ENCODE measurements at places on chromosomes 5 and 9. TPM values are rescaled to one million over a fixed set of nuclear protein-coding genes. Genes with fewer than 3 reads are reported as not detected.
A peak's percentile ranks its signal among the peaks of the same experiment; 100 is the strongest.

GRCh38 chr9:90770182-90770738, 31.4 kb upstream of the SYK start:
- no peak for DNase-seq

Gene ZDHHC11B
- under 0.01 TPM for total RNA-seq

DNA sequence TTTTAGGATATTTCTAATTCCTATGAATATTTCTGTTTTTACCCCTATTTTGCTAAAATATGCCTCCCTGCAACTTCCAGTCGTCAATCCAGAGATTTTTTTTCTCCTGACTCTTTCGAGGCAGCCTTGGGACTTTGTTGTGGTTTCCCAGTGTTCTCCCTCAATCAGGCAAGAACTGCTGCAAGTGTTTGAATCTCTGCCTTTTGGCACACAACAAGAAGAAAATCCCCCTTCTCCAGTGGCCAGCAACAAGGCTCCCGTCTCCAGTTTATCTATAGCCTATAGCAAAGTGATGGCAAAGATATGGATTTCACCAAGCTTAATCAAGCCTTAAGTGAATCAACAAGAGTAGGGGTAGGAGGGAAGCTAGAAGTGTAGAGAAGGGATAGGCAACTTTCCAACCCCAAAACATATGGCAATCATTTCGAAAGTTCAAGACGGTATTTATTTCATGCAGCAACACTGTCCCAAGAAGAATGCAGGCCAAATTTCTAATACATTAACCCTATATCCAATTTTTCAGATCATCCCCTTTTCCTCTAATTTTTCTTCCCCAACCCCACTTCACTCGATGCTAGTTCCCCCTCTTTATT, 37.7 kb upstream of the PAPPA start:
- DNase-seq, result no peak

Gene NR2F1-AS1
- total RNA-seq, result 4.4 TPM

DNA sequence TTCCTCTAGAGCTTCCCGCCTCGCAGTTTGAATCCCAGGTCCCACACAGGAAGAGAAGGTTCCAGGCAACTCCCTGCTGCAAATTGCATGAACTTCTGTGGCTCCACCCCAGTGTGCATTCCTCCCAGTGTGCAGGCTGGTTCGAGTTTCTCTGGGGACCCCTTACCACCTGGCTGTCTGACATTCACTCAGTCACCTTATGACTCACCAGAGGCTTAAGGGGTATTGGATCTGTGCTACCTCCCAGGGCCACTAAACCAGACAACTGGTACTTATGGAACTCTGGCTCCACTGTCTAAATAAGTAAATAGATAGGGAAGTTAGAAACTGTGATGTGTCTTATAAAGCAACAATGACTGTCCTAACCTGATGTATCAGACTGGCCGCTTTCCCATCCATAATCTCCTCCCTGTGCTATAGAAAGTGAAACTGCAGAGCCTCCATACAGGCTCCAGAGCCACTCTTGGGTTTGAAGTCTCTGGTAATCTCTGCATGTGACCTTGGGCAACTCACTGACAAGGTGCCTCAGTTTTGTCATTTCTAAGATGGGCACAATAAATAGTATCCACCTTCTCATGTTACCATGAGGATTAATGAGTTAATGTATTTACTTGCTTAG, 720.6 kb downstream of the SEMA5A start:
- DNase-seq, result no peak

DNA sequence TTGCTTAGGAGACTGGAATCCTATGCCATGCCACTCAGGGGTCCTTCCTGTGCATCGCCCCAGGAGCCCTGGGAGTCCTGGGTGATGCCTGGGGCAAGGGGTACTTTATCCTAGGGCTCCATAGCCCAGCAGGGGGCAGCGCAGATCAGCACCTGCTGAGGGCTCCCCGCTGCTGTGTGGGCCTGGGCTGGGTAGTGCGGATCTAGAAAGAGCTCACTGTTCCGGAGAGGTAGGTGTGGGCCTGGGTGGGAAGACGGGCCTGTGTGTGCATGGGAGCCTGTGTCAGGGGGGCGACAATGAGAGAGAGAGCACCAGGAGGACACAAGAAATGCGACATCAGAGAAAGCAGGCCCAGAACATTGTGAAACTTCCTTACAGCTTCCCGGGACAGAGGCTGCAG, 11.4 kb upstream of the DAB2IP start:
- DNase-seq, result peak; percentile 54

DNA sequence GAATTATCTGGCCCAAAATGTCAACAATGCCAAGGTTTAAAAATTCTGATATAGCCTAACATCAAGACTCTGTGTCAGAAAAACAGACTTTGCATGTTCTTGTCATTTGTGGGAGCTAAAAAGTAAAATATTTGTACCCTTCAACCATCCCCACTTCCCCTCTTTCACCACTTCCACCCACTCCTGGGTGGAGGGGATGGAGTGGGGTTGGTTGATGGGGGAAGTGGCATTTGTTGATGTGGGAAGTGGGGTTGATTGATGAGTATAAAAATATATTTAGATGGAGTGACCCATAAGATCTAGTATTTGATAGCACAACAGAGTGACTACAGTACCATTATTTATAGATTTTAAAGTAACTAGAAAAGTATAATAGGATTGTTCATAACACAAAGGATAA, 55.0 kb upstream of the C9orf72 start:
- no peak for DNase-seq

DNA sequence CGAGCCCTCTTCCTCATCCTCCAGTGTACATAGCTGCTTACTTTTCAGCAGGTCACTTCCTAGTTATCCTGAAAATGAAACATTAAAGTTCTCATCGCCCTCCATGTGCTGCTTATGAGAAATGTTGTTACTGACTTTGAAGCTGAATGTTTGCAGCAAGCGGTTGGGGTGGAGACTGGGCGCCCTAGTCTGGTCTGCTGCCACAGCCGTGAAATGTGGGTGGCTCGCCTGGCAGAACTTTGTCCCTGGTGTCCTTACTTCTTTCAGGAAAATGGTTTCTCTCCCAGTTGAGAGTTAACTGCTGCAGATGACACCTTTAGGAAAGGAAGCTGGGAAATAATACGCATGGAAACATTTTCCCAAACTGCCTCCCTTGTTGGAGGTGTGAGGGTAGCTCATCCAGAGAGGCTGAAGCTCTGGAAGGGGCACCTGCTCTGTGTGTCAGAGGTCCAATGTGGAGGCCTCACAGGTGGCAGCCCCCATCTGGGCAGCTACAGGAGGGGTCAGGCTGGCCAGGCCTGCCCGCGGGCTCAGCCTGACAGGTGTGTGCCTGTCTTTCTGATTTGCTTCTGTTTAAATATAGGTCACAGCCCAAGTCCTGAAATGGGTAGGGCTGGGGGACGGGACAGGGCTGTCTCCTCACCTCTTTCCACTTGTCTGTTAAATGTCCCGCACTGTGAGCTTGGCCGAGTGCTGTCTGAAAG, 24.0 kb downstream of the TRAF2 start:
- DNase-seq, result no peak

DNA sequence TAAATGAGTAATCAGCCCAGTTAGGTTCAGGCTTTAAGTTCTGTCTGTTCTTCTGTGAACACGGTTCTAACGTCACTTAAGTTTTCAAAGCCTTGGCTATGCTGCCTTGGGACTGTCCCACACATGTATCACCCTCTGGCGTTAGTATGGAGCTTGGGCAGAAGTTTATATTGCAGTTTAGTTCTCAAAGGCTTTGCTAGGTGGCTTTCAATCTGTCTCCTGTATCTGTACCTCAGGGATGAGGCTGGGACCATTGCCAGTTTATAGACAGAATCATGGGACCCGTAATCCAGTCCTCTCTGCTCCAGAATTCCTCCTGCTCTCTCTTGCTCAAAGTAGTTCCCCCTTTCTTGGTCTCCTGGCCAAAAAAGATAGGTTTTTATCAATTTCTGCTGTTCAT, 12.1 kb downstream of the C9orf40 start:
- DNase-seq, result no peak

Gene TAF11L5
- total RNA-seq, result not detected

Gene PPP3R2
- total RNA-seq, result not detected

Gene CCNH
- total RNA-seq, result 25.4 TPM

Gene BAAT
- not detected for total RNA-seq

Gene DMRT2
- total RNA-seq, result not detected

Gene DDX4
- total RNA-seq, result not detected
